ENCODE measurements at places on chromosomes 5 and 9.

GRCh38 chr9:123377211-123377971 lies 21.4 kb downstream of the CRB2 start:
- DNase-seq: no peak

- no peak for DNase-seq
Observed at GRCh38 chr5:129041196-129041881, 53.2 kb upstream of the ISOC1 start.

- DNase-seq: no peak
Observed at GRCh38 chr9:136610426-136610825, 52.3 kb upstream of the EGFL7 start.

- DNase-seq: no peak
Observed at GRCh38 chr5:32076699-32077695, 97.1 kb downstream of the GOLPH3 start.

GRCh38 chr5:150663936-150664335 lies 2.9 kb downstream of the MYOZ3 start:
- DNase-seq: no peak

- DNase-seq: no peak
Observed at GRCh38 chr5:68114378-68115040, 101.0 kb upstream of the PIK3R1 start.

DNA sequence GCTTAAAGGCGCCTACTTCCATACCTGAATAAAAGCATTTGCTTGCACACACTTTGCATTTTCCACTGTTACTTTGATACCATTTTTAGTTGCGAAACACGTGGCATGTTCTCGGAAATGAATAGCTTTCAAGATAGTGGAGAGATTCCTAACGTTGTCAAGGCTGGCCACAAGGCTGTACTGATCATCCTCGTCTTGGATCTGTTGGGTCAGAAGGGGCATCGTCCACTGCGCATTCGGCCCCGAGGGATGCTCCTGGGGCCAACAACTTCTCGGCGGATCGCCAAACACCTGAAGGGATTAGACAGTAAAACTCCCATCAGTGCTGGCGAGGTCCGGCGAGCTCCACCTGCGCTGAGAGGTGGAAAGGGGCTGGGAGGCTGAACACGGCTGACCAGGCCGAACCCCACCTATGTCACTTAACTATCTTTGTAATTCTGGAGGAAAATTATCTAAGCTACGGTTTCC lies 599 bp downstream of the RAD1 start:
- DNase-seq: no peak

DNA sequence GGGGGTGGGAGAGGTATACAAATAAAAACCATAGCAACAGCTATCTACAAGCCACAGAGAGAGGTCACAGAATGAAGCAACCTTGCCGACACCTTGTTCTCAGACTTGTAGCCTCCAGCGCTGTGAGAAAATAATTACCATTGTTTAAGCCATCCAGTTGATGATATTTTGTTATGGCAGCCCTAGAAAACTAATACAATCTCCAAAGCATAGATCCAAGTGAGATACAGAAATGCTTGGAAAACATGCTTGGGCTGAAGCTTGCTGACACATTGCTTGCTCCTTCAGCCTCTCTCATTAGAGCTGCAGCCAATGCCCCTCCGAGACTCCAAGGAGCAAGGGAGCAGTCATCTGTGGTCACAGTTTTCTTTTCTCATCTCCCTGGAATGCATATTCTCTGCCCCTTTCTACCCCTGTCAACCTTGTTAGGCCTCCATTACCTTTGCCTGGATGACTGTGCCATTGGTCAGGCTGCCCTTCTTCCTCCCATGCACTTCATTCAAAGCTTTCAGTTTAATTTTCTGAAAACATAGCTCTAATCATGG lies 401.4 kb upstream of the KLF4 start:
- DNase-seq: no peak
